ENCODE measurements at places on chromosomes 12 and 14. TPM values are rescaled to one million over a fixed set of nuclear protein-coding genes. Genes with fewer than 3 reads are reported as not detected.

The SPTB gene
- 84.4 TPM for total RNA-seq

The LMNTD1 gene
- 1.0 TPM for total RNA-seq

The TSHR gene
- total RNA-seq, result not detected

The TMEM30B gene
- total RNA-seq, result 3.7 TPM

The SETD1B gene
- 9.3 TPM for total RNA-seq

DNA sequence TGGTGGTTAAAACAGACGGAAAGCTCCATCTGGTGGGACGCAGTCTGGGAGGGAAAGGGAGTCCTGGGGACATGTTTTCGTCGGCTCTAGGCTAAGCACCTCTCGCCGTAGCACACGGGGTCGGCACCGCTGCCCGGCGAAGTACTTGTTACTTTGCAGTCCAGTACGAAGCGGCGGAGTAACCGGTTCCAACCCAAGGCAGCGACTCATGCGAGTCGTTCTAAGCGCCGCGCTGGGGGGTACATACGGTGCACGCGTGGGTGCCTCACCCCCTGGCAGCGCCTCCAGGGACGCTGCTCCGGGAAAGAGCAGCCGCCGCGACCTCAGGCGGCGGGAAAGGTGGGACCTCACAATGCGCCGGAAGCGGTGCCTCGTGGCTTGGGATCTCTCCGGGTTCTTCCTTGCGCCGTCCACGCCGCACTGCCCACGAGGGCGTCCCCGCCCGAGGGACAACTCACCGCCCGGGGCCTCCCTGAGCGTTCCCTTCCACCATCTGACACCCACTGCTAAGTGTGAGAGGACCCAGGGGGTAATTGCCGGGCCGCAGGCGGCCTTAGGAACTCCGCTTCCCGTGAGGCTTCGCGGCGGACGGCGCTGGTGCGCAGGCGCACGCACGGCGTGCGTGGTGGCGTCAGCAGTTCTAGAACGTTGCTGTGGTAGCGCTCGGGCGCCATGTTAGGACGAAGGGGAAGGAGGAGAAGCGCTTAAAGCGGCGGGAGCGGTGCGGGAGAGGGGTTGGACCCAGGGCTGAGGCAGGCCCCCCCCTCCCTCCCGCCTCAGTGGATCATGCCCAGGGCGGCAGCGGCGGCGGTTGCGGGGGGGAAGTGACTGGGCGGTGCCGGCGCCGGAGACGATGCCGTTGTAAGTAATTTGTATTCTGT lies at the start of gene PAPOLA:
Gene PAPOLA, plus strand, starts transcription at position 643 of the 881 bp plus-strand sequence. Its CDS starts 211 bp downstream, at position 854.
- H3K4me3 ChIP-seq, result peak within 1 kb of the TSS; percentile 73
- no peaks in the 10 kb centered on the region for H3K27me3 ChIP-seq
- peak; percentile 93 for DNase-seq
- peak within 1 kb of the TSS; percentile 95 for H3K27ac ChIP-seq
- H3K36me3 ChIP-seq, result no peaks in the 10 kb centered on the region

DNA sequence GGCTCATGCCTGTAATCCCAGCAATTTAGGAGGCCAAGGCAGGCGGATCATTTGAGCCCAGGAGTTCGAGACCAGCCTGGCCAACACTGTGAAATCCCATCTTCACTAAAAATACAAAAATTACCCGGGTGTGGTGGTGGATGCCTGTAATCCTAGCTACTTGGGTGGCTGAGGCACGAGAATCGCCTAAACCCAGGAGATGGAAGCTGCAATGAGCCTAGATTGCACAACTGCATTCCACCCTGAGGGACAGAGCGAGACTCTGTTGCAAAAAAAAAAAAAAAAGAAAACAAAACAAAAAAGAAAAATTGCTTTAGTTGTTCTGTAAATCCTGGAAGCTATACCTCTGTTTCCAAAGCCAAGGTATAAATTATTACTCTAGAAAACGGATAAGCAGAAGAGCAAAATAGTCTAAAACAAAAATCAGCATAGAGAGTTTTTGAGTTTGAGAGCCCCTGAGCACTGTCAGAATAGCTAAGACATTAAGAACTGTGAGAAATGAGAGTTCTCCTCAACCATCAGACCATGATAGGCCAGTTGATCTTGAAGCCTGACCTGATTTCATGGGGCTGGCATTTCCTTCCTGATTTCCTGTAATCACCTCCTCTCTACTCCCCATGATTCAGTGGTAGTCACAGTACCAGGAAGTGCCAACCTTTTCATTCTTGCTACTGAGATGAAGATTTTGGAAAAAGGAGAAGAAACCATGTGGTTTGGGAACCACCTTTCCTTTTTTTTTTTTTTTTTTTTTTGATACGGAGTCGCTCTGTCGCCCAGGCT lies 31.7 kb downstream of the ATP2A2 start:
- no peak overlapping the region for H3K4me3 ChIP-seq
- peak overlapping the region; percentile 73 for H3K27ac ChIP-seq
- H3K27me3 ChIP-seq, result no peaks in the 10 kb centered on the region
- DNase-seq, result no peak
- peaks cover 72% of the 10 kb centered on the region for H3K36me3 ChIP-seq
- H3K4me1 ChIP-seq, result peaks cover 75% of the 10 kb centered on the region

DNA sequence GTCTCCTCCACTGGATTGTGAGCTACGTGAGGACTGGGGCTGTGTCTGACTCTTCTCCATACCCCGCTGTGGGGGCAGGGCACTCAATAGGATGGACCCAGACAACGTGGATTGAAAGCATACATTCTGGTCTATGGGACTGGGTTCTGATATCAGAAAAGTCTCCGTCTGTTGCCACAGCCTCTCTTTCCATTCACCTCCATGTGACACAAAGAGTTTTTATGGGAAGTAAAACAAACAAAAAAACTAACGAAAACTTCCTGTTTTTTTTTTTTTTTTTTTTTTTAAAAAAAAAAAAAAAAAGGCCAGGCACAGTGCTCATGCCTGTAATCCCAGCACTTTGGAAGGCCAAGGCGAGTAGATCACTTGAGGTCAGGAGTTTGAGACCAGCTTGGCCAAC lies 44.7 kb downstream of the SLC8A3 start:
- no peaks in the 10 kb centered on the region for H3K27me3 ChIP-seq
- H3K27ac ChIP-seq, result no peak overlapping the region
- no peak for DNase-seq
- no peak overlapping the region for H3K4me3 ChIP-seq

- no peaks in the 10 kb centered on the region for H3K4me1 ChIP-seq
- H3K27me3 ChIP-seq, result no peaks in the 10 kb centered on the region
- H3K27ac ChIP-seq, result peak overlapping the region; percentile 50
Observed at GRCh38 chr14:34251662-34252061, 210.4 kb downstream of the SPTSSA start.

GRCh38 chr14:52730709-52731111 lies 744 bp downstream of the STYX start:
- no peaks in the 10 kb centered on the region for H3K27me3 ChIP-seq
- peak overlapping the region; percentile 88 for H3K27ac ChIP-seq
- H3K4me1 ChIP-seq, result no peaks in the 10 kb centered on the region
- peak overlapping the region; percentile 87 for H3K4me3 ChIP-seq
- H3K36me3 ChIP-seq, result peaks cover 9% of the 10 kb centered on the region
- no peak for DNase-seq

DNA sequence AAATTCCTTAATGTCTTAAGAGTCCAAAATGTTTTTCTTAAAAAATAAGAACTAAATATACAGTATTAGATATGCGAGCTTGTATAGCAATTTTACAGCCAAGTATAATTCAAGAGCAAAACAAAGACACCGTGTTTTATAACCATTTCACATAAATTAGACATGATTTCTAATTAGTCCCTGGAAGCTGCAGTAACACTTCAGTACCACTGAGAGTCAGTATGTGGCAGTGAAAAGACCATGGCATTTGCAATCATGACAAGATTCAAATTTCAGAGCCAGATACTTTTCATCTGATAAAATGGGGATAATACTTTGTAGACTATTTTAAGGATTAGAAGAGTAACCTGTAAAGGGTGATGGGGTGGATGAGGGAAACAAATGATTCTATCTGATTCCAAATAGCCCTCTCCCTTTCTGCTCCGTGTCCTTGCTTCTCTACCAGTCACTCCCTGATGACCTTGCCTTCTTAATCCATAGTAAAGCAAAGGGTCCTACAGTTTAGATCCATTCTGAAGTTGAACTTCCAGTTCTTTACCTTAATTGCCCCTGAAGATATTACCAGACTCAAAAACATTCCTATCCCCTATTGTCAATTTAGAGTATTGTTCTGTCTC lies 145.4 kb upstream of the ABCD2 start:
- H3K27ac ChIP-seq, result no peak overlapping the region
- H3K27me3 ChIP-seq, result no peaks in the 10 kb centered on the region
- no peaks in the 10 kb centered on the region for H3K4me1 ChIP-seq
- no peak for DNase-seq
- no peaks in the 10 kb centered on the region for H3K36me3 ChIP-seq
- no peak overlapping the region for H3K4me3 ChIP-seq

DNA sequence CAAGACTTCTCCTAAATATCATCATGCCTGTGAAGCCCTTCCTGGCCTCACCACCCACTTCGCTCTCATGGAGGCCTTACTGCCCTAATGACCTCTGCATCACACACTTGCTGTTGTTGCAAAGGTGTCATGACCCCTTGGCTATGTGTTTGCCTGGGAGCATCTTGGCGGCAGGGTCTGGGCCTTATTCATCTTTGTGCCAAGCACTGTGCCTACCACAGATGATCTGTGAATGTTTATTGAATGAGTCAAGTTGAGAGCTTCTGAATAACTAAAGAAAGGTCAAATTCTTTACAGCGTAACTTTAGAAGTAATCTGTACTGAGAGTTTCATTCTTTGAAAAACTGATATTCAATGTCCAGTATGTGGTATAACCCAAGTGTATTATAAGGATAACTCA lies 113.3 kb downstream of the TTC8 start:
- H3K27me3 ChIP-seq, result no peaks in the 10 kb centered on the region
- no peaks in the 10 kb centered on the region for H3K36me3 ChIP-seq
- DNase-seq, result no peak
- no peak overlapping the region for H3K27ac ChIP-seq

GRCh38 chr12:127570793-127571360 lies 696.1 kb upstream of the TMEM132C start:
- no peak overlapping the region for H3K4me3 ChIP-seq
- no peaks in the 10 kb centered on the region for H3K4me1 ChIP-seq
- no peaks in the 10 kb centered on the region for H3K27me3 ChIP-seq
- no peaks in the 10 kb centered on the region for H3K36me3 ChIP-seq

- no peak overlapping the region for H3K4me3 ChIP-seq
- no peak for DNase-seq
- no peaks in the 10 kb centered on the region for H3K36me3 ChIP-seq
- H3K4me1 ChIP-seq, result no peaks in the 10 kb centered on the region
- no peak overlapping the region for H3K27ac ChIP-seq
- no peaks in the 10 kb centered on the region for H3K27me3 ChIP-seq
Observed at GRCh38 chr12:95529693-95530225, 21.5 kb downstream of the USP44 start.

- H3K4me1 ChIP-seq, result no peaks in the 10 kb centered on the region
- H3K27me3 ChIP-seq, result no peaks in the 10 kb centered on the region
- H3K36me3 ChIP-seq, result no peaks in the 10 kb centered on the region
- H3K4me3 ChIP-seq, result no peak overlapping the region
- DNase-seq, result no peak
Observed at GRCh38 chr14:78581229-78581628, 411.1 kb downstream of the NRXN3 start.

DNA sequence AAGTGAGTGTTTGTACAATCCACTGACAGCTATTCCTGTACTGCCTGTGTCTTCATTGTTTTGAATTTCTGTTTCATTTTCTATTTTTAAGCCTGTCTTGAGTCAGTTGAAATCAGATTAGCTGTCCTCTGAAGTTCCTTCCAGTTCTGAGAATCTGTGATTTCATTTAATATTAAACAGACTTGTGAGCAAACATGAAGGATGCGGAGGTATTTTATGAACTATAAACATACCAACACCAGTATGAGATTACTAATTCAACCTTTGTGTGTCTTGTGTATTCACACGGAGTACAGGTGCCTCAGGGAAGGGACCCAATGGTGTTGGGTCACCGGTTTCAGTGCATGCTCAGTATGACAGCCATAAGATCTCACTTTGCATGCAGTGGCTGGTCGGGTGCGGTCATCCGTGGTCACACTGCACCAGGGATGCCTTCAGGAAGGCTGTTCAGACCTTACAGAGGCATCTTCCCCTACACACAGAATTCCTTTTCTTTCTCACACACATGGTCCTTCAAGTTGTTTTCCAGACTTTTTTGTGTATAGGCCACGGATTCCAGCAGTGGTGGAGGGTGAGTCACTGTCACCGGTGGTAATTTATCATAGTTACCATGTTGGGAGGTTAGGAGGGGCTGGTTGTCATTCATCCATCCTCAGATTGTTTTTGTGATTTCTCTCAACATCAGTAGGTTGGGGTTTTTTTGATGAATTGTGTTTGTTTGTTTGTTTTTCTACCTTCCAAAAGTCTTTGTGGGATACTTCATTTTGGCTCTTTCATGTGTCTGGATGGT lies 103.0 kb upstream of the SFSWAP start:
- H3K27ac ChIP-seq, result no peak overlapping the region
- no peak overlapping the region for H3K4me3 ChIP-seq
- no peaks in the 10 kb centered on the region for H3K4me1 ChIP-seq
- H3K36me3 ChIP-seq, result no peaks in the 10 kb centered on the region
- DNase-seq, result no peak
- no peaks in the 10 kb centered on the region for H3K27me3 ChIP-seq

DNA sequence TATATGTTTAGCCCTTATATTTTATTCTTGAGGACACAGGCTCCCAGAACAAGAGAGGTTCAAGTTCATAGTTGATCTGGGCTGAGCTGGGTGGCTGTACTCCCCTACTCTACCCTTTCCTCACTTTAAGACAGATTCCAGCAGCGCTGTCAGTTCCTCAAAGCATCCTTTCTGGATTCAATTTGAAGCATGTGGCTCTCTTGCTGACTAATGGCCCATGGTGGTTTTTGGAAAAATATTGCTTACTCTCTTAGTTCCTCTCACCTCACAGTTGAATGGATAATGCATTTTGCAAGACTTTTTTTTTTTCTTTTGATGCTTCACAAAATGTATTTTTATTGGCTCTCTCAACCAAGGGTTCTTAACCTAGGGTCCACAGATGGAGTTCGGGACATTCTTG lies 4.1 kb downstream of the PELI2 start:
- H3K27ac ChIP-seq, result no peak overlapping the region
- H3K4me1 ChIP-seq, result no peaks in the 10 kb centered on the region
- no peak overlapping the region for H3K4me3 ChIP-seq
- H3K27me3 ChIP-seq, result no peaks in the 10 kb centered on the region

DNA sequence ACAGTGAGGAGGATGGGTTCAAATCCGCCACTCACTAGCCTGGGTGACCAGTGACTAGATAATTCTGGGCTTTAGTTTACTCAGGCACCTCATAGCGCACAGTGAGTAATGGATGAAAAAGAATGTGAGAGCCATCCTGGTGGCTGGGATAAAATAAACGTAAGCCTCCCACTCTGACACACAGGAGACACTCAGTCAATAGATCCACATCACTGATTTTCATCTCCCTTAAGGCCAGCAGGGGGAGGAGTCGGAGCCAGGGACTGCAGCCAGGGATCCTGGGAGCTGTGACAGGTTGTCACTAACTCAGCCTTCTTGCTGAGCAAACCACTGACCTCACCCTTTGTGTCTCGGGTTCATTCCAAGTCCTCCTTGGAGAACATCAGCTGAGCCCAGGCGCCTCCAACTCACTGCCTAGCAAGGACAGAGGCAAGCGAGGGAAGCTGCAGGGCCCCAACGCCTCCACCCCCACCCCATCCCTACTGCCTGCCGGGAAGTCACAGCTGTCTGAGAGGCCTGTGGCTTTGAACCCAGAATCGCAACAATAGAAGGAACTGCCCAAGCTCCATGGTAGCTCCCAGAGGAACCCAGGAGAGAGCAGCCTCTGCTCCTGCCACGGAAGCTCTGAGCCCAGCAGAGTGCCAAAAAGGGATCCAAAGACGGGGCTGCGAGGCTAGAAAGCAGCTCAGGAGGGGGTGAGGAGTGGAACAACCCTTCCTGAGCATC lies 30.7 kb downstream of the PXN start:
- H3K4me3 ChIP-seq, result no peak overlapping the region
- DNase-seq, result peak; percentile 97
- no peaks in the 10 kb centered on the region for H3K27me3 ChIP-seq
- H3K36me3 ChIP-seq, result no peaks in the 10 kb centered on the region
- H3K4me1 ChIP-seq, result peaks cover 100% of the 10 kb centered on the region
- peak overlapping the region; percentile 91 for H3K27ac ChIP-seq

All from right atrium auricular region (tissue), 2 donors.